Upper lobe of right lung (tissue), 1 donor: ENCODE measurements at places on chromosomes 5 and 9.

GRCh38 chr5:138038826-138039225, 5.9 kb upstream of the FAM13B start:
- no peak for DNase-seq

DNA sequence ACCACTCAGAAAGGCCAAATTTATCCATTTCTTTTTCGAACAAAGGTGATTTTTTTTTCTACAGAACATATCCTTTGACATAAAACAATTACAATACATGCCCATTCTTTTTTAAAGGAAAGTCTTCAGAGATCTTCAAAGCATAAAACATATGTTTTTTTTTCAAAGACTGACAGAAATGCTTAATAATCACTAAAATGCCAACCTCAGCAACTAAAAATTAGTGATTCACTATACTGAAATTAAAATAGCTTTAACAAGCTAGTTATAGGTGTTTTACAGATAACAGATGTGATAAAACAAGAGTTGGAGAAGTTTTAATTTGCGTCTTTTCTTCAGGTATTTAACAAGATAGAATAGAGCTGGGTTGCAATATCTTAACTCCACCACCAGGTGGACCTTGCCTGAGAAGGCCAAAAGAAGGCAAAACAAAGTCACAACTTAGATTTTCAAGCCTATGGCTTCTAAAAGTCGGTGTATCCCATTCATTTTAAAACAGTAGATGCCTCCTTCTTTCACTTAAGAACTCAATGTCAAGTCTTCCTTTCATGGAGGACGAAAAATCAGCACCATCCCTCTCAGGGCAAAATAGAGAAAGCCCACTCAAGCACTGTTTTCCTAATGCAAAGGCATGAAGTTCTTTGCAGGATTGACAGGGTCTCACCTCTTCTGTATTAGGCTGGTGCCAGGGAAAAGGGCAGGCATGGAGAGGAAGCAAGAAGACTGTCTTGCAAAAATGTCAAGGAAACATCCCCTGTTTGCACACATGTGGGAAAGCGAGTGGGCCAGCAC, 31.1 kb upstream of the CPLX2 start:
- DNase-seq: no peak

GRCh38 chr5:103041071-103041676, 78.8 kb downstream of the GIN1 start:
- no peak for DNase-seq

- DNase-seq: no peak
Observed at GRCh38 chr5:125408448-125409233, 662.2 kb upstream of the ZNF608 start.

- DNase-seq: no peak
Observed at GRCh38 chr9:93026640-93027039, 31.9 kb upstream of the SUSD3 start.

GRCh38 chr5:136772491-136772890, 407.1 kb upstream of the TRPC7 start:
- no peak for DNase-seq

- DNase-seq: no peak
Observed at GRCh38 chr5:89267788-89268187, 384.8 kb upstream of the MEF2C start.

DNA sequence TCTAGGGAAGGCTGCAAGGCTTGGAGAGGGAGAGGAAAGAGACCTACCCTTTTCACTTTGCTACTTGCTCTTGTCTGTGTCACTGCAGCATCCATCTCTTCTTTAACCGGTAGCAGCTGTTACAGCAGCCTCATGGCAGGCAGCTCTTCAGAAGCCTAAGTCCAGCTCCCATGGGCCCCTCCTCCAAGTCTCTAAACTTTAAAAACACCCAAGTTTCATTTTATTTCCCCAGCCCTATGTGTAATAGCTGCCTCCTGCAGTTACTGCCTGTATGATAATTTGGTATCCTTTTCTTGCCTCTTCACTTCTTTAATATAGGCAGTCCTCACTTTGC, 313.1 kb upstream of the PIK3R1 start:
- no peak for DNase-seq

DNA sequence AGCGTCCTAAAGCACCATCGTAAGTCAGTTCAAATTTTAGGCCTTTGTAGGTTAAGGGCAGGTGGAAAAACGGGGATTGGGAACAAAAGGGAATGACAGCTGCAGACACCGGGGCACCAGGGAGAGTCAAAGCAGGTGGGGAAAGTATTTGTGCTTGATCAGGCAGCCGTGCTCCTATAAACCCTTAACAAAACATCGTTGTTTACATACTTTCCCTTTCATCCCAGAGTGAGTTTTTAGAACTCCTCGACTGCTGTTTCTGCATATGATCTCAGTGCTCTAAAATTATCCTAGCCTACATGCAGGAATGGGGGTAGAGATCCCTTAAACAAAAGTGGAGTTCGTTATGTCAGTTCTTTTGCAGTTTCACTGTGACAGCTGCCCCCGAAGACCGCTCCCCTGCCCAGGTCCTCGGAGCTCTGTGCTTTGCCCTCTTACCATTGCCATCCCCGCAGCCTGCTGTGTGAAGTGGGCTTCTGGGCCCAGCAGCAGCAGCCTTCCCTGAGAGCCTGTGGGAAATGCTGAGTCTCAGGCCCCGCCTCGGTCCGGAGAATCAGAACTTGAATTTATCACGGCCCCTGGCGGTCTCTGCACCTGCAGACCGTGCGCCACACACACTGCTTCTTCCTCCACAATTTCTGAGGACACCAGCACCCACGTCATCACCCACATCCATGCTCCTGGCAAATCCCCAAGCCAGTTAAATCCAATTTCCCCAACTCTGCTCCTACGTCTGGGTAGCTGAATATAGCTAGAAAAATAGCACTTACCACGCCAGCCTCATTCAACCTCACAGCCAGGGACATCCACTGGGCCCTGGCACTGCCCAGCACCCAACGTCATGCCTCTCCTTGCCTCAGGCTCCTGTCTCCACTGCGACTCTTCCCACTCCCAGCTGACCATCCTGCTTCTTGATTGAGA, 86.8 kb downstream of the NSUN2 start:
- no peak for DNase-seq

DNA sequence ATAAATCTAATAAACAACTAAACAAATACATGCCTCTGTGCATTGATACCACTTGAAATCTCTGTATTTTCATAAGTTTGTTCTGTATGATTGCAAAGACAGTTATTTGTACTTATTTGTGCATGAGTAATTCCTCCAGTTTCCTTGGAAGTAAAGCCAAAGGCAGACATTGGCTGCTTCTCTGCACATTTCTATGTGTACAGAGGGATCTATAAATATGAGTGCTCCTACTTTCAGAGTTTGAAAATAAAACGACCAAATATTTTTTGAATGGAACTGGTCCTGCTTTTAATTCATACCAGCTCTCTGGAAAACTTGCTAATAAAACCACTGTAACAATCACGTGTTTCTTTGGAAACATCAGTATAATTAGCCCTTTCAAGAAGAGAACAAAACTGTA, 306.5 kb downstream of the MAN2A1 start:
- DNase-seq: no peak

DNA sequence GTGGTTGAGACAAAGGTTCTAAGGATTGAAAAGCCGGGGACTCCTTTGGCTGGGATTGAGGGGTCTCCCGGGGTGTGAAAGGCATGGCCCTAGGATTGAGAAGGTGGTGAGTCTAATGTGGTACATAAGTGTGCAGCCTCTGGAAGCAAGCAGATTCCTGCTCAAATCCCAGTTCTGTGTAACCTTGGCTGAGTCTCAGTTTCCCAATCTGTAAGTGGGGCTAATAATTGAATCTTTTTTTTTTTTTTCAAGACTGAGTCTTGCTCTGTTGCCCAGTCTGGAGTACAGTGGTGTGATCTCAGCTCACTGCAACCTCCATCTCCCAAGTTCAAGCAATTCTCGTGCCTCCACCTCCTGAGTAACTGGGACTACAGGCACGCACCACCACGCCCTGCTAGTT, 5.9 kb downstream of the SH2D3C start:
- DNase-seq: no peak

GRCh38 chr5:88785746-88786565, 97.0 kb downstream of the MEF2C start:
- DNase-seq: no peak

DNA sequence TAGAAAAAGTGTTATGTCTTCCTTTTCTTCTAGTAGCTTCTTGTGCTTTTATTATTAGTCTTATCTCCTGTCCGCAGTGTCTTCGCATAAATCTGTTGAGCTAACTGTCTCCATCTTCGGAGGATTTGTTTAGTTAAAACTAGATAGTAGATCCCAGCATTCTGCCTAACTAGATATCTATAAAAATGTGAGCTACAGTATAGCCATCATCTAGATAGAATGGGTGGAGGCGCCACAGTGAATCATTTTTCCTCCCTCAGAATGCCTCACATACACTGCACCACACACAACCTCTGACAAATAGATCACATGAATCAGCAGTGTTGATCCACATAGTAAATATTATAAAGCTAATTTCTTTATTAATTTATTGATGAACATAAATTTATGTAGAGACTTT, 220.3 kb upstream of the GAS1 start:
- DNase-seq: no peak

GRCh38 chr9:80806671-80807070, 882.7 kb downstream of the TLE1 start:
- DNase-seq: no peak
